ENCODE measurements at places on chromosomes 7 and 10.

DNA sequence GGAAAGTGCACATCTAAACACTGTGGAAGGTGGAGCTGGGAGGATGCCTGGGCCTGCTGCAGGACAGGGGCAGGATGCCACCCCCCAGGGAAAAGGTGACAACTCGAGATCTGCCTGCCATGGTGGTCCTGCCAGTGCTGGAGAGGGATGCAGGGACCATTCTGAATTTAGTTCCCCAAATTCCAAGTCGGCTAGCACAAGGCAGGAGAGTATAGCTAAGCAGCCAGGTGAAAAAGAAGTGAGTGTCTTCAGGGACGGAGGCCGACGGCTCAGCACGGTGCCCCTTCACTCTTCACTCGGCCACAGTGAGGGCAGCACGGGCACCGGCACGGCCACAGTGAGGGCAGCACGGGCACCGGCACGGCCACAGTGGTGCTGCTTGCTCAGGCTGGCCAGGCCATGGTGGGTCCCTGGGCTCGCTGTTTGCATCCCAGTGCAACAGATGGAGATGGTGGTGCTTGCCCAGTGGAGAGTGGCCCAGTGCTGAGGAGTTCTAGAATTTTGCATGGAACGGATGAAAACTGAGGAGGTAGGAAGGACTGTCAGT is 161.3 kb upstream of the SHH start:
- DNase-seq = no peak

- DNase-seq = peak; percentile 51
These were observed 15.3 kb downstream of the SFRP4 start for GRCh38 chr7:37901236-37901827.

DNA sequence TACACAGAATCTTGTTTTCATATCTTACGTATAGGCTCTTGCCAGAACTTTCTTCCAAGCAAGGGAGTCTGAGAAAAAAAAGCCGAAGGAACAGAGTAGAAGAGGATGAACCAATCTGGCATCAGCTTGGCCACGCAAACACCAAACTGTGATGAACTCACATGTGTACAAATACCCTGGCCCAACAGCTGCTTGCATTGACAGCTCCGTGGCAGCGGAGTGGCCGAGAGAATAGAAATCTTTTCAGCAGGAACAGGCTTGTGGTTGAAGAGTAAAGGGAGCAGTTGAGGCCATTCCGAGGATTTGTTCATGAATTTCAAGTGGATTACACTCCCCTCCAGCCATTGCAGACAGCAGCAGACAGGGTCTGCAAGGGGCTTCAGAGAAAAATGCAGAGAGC is 173.8 kb upstream of the PLXNA4 start:
- DNase-seq = peak; percentile 24

- no peak for DNase-seq
These were observed 12.6 kb upstream of the OPALIN start for GRCh38 chr10:96371356-96371755.

DNA sequence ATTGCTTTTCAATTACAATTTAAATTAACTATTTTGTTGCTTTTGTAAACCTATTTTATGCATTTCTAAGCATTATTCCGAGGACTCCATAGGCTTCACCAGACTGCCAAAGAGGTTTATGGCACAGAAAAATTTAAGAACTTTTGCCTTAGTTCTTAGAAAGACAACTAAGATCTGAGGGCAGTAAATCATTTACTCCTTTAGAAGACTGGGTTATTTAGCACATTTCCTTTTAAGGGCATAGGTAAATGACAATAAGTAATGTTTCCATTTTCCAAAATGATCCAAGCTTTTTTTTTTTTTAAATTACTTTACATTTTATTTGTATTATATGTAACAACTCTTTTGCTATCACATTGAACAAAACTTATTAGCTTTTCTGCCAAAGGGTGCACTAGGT is 15.0 kb upstream of the STEAP4 start:
- DNase-seq = no peak

GRCh38 chr10:128520211-128520815 is 394.1 kb upstream of the MKI67 start:
- DNase-seq = no peak

DNA sequence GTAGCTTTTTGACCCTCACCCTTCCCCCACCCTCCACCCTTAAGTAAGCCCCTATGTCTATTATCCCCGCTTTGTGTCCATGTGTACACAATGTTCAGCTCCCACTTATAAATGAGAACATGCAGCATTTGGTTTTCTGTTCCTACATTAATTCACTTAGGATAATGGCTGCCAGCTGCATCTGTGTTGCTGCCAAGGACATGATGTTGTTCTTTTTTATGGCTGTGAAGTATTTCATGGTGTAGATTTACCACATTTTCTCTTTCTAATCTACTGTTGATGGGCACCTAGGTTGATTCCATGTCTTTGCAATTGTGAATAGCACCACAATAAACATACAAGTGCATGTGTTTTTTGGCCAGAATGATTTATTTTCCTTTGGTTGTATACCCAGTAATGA is 232.2 kb downstream of the CACNA2D1 start:
- no peak for DNase-seq

DNA sequence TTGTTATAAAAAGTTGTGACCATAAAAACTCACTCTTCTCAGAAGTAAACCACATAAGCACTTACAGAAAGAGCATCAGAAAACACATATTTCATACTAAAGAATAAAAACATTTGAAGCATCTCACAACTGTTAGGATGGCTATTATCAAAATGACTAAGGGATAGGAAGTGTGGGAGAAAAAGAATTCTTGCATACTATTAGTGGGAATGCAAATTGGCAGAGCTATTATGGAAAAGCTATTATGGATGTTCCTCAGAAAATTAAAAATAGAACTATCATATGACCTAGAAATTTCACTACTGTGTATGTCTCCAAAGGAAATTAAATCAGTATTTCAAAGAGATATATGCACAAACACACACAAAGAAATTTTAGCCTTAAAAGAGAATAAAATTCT is 25.2 kb upstream of the POT1 start:
- DNase-seq = no peak

GRCh38 chr7:135235841-135236240 is 2.2 kb downstream of the STRA8 start:
- no peak for DNase-seq

DNA sequence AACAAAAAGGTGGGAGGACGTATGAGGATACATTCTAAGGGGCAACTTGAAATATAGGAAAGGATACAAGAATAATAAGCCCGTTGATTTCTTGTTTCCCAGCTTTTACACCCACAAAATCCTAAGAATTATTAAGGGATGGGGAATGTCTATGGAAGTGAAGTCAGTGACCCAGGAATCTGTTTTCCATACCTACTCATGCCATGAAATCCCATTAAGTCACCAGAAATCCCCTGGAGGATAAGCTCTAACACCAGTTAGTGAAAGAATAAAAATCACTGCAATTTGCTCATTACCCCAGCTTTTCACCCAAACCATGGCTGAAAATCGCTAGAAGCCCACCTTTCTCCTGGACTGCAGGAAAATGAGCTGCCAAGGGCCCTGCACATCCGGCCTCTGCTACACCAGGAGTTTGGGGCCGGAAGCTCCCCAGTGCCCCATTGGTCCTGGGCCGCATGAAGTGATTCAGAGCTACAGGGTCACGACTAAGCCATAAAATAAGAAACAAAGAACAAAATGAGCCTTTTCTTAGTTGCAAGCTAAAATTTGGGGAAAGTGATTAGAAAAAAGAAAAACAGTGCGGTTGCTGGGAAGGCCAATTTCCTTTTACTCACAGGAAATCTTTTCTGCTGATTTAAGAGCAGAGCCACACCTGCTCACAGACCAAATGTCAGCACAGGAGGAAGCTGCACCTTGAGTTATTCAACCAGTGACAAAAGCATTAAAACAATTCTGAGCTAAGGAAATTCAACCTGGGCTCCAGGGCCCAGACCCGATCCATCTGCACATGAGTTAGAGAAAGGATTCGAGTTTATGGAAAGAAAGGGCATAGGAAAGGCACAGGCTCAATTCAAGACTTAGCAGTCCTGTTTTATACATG is 40.3 kb downstream of the HIPK2 start:
- DNase-seq = no peak

DNA sequence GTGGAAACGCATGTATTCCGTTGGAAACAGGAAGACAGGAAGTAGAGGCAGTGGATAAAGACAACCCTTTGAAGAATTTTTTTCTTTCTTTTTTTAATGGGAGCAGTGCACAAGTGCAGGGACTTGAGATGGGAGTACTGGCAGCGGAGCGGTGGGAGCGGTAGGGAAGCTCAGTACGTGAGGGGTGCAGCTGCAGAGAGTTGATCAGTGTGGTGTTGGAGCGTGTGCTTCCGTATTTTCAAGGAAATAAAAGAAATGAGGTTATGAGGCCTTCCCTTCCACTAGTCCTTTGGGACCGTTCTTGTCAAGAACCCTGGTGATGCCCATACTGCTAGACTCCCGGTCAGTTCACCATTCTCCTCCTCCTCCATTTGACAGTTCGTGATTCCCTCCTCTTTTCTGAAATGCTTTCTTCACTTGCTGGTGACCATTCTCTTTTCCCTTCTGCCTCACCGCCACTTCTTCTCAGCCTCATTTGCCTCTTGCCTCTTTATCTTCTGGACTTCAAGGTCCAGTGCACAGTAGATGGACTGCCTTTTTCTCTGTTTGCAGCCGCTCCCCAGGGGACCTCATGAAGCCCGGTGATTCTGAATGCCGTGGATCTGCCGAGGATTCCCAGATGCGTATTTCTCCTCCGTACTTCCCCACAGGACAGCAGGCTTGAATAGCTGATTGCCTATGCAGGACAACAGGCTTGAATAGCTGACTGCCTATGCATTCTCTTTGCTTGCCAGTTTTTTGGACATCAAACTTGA is 39.1 kb upstream of the TMEM236 start:
- no peak for DNase-seq

- no peak for DNase-seq
These were observed 77.4 kb upstream of the ANLN start for GRCh38 chr7:36312064-36312914.

GRCh38 chr10:105187243-105187642 is 546.2 kb downstream of the SORCS3 start:
- no peak for DNase-seq

DNA sequence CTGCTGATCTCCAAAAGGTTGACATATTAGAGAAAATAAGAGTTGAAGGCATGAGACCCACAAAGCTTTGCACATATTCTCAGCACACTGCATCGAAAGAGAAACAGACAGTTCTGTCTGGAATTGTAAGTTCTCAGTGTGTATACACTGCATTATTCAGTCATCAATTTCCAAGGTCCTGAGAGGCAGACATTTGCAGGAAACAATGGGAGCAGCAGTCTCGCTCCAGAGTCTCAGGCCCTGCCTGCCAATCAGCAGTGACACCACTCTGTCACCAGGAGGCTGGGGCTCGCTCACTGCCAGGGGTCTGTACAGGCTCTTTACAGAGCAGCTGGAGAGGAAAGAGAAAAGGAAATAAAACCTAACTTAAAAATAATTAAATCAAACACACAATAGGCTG is 36.3 kb downstream of the JAZF1 start:
- DNase-seq = peak; percentile 74
